ENCODE measurements at places on chromosomes 11 and 22.

DNA sequence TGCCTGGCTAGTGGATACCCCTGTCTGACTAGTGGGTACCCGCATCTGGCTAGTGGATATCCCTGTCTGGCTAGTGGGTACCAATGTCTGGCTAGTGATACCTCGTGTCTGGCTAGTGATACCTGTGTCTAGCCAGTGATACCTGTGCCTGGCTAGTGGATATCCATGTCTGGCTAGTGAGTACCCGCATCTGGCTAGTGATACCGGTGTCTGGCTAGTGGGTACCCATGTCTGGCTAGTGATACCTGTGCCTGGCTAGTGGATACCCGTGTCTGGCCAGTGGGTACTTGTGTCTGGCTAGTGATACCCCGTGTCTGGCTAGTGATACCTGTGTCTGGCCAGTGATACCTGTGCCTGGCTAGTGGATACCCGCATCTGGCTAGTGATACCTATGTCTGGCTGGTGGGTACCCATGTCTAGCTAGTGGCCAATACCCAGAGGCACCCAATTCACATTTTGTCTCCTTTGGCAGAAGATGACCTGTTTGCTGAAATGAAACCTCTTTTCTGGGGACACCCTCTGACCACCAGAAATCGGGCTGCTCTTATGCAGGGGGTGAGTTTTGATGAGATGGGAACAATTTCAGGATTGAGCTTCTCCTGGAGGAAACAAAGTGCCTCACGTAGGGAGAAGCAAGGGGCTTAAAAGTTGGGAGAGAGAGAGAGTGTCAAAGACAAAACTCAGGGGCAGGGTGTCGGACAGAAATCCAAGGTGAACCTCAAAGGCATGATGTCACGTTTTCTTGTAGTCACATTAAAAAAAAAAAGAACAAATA lies 63.4 kb downstream of the SMIM38 start:
- no peak for DNase-seq

DNA sequence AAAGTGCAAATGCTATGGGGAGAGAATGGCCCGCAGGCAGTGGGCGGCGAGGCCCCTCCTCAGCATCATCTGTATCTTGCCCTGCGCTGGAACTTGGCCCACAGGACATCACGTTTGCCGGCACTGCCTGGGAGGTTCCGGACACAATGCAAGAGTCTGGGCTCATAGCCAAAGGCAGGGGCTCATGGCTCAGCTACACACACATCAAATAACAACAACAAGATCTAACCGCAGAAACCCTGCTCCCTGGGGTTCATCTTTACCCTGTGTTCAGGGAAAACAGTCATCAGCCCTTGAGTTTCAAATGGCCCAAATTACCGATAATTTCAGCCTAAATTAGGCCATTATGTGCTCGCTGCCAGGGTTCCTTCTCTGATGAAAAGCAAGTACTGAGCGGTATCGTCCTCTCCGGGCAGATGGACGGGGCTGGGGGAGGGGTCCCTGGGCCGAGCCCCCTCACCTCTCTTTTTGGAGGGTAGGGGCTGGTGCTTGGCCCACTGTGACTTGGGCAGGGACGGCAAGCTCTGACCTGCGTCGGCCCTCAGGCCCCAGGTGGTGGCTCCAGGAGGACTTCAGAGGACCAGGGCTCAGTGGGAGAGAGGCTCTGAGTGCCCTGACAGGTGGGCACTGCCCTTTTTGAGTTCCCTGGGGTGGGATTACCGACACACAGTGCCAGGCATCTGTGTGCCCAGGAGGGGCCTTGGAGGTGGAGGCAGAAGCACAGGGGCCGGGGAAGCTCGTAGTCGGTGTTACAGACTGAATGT lies 25.0 kb upstream of the GAL start:
- peak; percentile 95 for DNase-seq

DNA sequence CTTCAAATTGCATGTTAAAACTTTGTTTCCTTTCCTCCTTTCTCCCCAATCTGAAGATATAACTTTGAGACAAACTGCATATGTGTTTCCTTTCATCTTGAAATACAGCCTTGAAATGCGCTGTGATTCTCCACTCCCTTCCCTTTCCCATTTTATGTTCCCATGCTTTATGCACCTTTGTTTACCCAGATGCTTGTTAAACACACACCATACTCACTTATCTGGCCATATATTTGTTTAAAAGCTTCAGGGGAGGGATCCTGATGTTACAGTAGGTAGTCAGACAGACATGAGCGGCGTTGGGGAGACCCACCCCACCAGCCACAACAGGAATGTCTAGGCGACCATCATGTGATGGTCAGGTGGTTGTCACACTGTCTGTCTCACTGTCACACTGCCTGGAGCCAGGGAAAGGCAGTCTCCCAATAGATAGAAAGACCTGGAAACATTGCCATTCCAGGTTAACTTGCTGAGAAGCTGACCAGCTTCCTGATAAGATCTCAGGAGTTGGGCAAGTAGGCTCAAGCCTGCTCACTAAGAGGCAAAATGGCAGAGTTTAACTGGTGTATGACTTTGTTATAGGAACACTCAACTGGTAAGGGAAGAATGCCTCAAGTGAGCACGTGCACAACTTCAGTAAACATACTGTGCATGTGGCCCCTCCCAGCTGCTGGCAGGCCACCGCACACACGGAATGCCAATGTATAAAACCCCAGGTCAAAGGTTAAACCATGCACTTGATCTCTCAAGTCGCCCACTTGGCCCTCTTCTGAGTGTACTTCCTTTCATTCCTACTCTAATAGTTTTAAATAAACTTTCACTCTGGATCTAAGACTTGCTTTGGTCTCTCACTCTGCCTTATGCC lies 23.5 kb upstream of the MSANTD2 start:
- DNase-seq = no peak

DNA sequence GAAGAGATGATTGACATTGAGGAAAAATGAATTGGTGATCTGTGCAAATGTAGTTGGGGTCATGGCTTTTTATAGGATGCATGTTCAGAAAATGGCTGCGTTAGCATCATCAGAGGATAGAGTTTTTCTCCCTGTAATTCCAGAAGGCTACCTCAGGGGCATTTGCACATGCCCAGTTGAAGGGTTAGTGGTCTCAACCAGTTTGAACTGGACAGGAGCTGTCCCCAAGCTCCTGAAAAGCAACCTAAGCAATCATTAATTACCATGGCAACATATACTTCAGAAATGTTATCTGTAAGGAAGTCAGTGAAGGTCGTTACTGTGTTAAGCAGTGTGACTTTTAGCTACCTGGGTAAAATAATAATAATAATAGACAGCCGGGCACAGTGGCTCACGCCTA lies 29.3 kb downstream of the TUG1 start:
- DNase-seq = no peak

DNA sequence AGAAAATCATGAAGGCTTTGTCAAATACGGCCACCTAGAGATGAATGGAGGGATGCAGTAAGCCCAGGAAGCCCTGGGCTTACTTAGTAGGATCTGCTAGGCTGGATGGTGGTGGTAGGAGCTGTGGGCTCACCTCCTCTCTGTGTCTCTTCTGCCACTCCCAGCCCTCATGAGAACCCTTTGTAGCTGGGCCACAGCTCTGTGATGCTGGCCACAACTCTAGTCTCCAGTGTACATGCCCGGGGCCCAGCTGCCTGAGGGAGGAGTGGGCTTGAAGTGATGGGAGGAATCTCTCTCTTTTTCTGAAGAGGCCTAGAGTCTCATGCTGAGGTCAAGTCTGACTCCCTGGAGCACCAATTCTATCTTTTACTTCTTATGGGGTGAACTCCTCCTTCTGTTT lies 32.4 kb upstream of the SYT13 start:
- DNase-seq = no peak

DNA sequence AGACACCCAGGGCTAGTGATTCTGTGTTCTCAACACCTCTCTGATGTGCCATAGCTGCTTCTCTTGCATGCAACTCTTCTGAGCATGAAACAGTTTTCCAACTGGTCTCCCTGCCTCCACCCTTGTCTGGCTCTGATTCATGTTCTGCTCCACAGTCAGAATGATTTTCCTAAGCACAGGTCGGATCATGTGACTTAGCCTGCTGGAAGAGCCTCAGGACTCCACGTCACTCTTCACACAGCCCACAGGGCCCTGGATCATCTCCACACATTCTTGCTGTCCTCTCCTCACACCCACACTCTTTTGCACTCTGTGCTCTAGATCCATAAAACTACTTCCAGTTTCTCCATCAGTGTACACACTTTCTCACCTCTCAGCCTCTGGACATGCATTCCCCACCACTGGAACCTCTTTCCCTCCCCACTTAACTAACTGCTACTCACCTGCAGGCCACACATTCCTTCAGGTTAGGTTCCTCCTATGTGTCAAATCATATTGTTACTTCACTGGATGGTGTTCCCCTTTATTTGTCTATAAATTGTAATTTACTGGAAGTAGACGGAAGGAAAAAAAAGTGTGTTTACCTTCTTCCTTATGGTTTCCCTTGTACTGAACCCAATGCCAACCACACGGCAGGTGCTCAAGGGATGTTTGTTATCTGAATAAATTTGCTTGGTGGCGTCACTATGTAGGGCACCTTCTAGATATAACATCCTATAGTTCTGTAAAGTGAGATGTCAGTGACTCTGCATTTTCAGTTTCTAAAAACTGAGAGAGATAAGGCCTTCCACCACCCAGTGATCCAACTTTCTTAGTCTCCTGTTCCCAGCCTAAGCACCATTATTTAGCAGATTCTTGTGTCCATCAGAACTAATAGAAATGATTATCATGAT lies 133.7 kb downstream of the ETS1 start:
- no peak for DNase-seq

GRCh38 chr11:85774256-85775101 lies 36.5 kb downstream of the SYTL2 start:
- DNase-seq = no peak

DNA sequence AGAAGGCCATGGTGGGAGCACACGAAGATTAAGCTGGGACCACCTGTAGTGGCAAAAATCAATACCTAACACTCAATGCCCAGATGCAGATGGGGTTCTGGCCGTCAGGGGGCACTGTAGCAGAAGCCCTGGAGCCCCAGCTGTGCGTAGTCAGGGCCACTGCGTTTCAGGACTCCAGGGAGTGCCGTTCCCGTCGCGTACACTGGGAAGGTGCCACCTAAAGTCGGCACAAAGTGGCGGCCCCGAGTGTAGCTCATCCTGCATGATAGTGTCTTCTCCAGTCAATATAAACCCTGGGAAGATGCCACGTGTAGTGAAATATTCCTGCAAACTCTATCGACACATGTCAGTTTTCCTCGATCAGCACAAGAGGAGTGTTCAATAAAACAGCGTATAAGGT lies 123.8 kb upstream of the NTM start:
- DNase-seq = no peak

DNA sequence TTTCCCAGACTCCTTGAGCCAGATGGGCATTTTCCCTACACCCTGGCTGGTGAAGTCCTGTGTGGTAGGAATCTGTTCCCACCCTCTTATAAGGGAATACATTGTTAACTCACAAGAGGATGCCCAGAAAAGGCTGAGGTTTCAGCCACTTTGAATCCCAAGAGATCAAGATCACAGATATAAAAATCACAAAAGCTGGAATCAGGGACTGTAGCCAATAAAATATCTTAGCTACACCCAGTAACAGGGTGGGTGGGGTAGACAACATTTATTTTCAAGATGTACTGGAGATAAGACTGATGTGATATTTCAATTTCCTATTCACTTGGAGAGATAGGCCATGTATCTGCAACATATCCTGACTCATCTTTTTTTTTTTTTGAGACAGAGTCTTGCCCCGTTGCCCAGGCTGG lies 50.3 kb downstream of the COPB1 start:
- no peak for DNase-seq

All from H54 (cell line).